ENCODE measurements at places on chromosomes 16 and 17.
A peak's percentile ranks its signal among the peaks of the same experiment; 100 is the strongest.

DNA sequence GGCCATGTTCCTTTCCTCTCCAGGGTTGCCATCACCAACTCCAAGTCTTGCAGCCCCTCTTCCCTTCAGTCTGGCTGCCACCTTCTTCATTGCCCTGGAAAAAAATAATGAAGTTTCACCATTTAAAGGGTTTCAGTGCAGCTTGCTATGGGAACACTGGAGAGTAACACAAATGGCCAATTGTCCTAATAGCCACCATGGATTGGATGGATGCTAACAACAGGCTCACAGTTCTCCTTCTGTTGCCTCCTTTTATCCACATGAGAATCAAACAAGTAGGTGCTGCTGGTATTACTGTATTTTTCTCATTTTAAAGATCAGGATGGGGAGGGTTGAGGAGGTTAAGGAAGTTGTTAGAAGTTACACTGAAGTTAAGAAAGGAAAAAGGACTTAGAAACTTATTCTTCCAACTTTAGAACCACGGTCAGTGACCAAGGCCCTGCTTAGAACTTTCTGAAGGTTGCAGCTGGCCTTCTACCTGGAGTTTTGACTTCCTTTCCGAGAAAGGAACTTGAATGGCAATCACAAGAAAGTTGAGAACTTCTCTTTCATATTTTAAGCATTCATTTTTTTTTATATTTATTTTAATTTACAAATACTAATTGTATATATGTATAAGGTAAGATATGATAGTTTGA, 198.0 kb upstream of the MAF start:
- no peak for DNase-seq

DNA sequence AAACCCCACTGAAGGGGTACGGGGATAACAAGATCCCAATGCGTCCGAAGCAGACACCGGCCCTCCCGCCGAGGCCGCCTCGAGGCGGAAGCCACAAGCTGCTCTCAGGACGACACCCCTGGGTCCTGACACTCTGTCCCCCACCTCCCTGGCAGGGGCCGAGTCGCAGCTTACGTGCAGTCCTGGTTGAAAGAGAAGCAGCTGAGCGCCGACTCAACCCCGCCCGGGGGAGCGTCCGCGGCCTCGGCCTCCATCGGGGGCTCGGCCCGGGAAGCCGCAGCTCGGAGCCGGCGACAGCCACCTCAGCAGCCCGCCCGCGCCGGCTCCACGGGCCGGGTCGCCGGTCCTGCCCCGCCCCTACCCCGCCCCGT, at the start of gene WIPI1:
Gene WIPI1 (minus strand): TSS at position 329 of the 371 bp plus-strand sequence. CDS start 75 bp downstream, at position 254.
- DNase-seq, result no peak

DNA sequence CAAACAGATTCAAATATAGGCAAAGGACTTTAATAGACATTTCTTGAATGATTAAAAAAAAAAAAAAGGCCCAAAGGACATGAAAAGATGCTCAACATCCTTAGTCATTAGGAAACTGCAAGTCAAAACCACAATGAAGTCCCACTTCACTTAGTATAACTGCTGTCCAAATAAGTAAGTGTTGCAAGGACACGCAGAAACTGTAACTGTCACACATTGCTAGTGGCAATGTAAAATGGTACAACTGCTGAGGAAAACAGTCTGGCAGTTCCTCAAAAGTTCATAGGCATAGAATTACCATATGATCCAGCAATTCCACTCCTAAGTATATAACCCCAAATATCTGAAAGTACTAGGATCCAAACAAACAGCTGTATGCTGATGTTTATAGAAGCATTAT, 112.7 kb downstream of the BRIP1 start:
- DNase-seq, result peak; percentile 98

DNA sequence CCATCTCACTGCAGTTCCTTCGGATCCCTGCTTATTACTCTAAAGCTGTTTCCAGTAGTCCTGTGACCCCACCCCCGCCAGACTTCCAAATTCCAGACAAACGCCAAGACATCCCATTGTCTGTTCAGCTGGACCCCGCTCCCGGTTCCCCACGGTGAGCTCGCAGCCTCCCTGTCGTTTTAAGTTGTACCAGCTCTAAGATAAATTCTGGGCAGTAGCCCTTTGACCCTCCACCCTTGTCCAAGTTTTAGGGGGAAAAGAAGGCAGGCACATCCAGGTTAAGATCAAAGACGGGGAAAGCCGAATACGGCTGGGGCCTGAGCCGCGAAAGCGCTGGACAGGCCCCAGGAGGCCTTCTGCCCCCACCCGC, 589 bp downstream of the ARL6IP1 start:
- no peak for DNase-seq

DNA sequence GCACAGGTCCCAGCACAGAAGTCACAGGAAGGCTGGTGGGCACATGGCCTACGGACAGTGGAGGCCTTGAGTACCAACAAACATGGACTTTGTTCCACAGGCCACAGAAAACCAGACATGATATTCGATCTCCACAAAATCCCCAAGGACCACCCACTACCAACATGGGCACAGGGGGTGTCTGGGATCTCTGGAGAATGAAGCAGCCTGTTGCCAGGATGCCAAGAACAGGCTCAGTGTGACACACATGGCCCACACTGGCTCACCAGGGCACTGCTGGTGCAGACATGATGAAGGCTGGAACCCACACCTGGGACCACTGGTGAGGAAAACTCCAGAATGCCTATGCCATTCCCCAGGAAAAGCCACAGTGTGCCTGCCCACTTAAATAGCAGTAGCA, 120.2 kb downstream of the C16orf78 start:
- no peak for DNase-seq

- DNase-seq, result no peak
Measured at GRCh38 chr16:85187886-85188285, 75.6 kb upstream of the CIBAR2 start.

DNA sequence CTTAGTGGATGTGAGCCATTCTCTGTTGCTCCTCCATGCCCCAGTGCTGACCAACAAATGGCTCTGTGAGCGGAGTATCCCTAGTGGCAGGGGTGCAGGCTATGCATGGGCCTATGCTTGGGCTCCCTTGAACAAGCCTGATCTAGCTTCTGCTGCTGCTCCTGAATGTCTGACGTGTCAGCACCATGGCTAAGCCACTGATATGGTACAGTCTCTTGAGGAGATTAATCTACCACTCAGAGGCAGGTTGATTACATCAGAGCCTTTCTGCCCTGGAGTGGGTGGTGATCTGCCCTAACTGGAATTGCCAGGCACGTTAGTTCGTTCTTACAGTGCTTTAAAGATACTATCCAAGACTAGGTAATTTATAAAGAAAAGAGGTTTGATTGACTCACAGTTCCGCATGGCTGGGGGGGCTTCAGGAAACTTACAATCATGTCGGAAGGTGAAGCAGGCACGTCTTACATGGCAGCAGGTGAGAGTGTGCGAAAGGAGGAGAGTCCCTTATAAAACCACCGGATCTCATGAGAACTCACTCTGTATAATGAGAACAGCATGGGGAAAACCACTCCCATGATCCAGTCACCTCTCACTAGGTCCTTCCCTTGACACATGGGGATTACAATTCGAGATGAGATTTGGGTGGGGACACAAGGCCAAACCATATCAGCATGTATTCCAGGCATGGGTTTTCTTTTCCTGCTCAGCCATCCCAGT, 41.5 kb upstream of the B4GALNT2 start:
- DNase-seq, result no peak

DNA sequence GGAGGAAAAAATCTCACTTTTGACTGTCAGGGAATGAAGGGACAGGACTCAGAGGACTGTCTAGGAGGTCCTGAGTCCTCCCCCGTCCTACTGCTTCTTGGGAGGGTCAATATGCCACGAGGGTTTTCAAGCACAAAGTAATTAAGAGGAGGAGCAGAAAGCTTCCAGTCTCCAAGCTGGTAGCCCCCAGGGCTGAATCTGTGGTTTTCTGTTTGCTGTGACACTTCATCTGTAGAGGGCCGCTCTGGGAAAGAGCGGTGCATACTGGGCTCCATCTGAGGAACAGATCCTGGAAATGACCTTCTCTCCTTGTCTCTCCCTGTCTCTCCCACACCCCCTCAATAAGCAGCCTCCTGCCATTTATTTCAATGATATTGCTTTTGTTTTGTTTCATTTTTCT, 180.1 kb upstream of the SDK2 start:
- DNase-seq, result no peak

GRCh38 chr17:19364699-19365498, 2.4 kb upstream of the B9D1 start:
- no peak for DNase-seq

GRCh38 chr16:14097182-14097959, 26.3 kb downstream of the MRTFB start:
- no peak for DNase-seq

DNA sequence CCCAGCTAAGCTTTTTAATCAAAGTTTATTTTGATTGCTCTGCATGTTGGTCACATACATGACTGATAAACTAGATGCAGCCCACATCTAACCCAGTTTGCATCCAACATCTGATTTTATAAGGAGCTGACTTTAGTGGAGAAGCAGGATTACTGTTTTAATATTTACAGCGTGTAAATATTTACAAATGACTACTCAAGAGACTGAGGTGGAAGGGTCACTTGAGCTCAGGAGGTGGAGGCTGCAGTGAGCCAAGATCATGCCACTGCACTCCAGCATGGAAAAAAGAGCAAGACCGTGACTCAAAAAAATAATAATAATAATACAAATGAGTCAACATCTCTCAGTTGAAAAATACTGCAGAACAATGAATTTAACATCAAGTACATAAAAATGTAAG, 50.8 kb downstream of the PARN start:
- no peak for DNase-seq

DNA sequence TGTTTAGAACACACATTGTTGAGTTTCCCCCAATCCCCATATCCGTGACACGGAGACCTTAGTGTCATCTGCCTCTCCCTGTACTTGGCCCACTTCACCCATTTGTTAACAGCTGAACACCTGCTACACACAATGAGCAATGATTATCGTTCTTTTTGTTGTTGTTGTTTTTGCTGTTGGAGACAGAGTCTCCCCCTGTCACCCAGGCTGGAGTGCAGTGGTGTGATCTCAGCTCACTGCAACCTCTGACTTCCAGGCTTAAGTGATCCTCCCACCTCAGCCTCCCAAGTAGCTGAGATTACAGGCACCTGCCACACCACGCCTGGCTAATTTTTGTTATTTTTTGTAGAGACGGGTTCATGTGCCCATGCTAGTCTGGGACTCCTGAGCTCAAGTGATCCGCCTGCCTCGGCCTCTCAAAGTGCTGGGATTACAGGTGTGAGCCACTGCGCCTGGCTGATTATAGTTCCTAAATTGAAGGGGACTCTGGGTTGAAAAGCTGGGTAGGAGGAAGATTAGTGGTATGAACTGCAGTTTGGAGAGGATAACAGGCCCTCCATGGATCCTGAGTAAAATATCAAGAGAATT, 21.6 kb downstream of the NDE1 start:
- DNase-seq, result no peak

DNA sequence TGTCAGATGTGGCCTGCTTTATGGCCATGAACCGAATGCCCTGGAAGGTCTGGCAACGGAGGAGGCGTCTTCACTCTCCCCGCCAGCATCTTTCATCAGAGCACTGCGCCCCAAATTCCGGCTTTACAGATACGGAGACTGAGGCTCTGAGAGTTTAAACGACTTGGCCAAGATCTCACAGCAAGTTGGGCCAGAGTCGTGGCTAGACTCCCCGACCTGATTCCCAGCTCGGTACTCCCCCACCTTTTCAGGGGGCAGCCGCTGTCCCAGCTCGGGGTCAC, 1.7 kb downstream of the NGFR start:
- no peak for DNase-seq

- no peak for DNase-seq
Measured at GRCh38 chr17:68511671-68512246, 471 bp upstream of the PRKAR1A start.

GRCh38 chr17:33292981-33293867, at the start of gene ASIC2:
Gene ASIC2 (minus strand): TSS chr17:33293295.
- DNase-seq, result no peak

GRCh38 chr17:17545984-17546383, 45.5 kb downstream of the PEMT start:
- no peak for DNase-seq

DNA sequence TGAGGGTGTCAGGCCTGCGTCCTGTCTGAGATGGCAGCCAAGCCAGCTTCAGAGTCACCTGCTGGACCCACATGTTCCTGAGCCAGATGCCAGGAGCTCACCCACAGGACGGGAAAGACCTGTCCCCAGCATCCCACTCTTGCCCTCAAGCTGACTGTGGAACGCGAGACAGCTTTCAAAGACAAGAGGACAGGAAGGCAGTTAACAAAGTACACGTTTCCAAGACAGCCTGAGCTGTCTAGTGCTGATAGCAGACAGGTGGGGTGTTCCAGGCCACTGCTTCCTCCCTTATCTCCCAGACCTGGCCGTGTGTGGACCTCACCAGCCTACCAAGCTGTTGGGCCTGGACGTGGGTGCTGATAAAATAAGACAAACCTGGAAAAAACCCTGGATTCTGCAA, 13.2 kb downstream of the CMTM3 start:
- DNase-seq, result no peak

- peak; percentile 73 for DNase-seq
Measured at GRCh38 chr17:80899402-80900268, 92.0 kb upstream of the CHMP6 start.

GRCh38 chr16:14095883-14096551, 24.9 kb downstream of the MRTFB start:
- no peak for DNase-seq

DNA sequence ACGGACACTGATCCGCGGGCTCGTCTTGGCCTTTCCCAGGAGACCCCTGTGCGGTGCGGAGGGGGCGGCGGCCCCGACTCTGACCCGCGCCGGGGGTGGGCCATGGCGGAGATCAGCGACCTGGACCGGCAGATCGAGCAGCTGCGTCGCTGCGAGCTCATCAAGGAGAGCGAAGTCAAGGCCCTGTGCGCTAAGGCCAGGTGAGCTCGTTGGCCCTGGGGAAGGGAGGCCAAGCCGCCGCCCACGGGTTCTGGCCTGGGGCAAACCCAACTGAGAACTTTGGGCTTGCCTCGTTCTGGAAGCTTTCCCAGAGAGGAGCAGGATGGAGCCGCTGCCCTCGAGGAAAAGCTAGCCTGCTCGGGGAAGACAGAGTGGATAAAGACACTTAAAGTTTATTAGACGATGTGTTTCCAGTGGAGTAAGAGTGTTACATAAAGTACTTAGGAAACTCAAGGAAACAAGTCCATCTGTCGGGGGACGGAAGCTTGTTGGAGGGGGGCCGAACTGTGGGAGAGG, 540 bp downstream of the PPP4C start:
- no peak for DNase-seq

DNA sequence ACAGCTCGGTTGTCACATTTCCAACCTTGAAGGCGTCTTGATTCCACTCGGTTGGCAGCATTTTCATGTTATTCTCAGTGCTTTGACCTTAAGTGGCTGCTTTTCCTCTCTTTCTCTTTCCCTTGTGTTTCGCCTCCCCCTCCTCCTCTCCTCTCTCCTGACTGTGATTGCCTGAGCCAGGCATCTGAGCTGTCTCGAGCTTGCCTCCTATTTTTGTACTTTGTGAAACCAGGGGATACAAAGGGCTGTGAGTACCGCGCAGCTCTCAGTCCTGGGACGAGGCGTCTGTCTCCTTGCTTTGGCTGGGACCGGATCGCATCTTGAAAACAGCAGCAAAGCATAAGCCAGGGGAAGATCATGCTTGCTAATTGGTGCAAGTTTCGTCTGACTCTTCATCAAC, 48.8 kb upstream of the SDK2 start:
- DNase-seq, result no peak

Measured in AML-193 (cell line).